Vagina (tissue), 2 donors: ENCODE measurements at places on chromosomes 11 and 22.

DNA sequence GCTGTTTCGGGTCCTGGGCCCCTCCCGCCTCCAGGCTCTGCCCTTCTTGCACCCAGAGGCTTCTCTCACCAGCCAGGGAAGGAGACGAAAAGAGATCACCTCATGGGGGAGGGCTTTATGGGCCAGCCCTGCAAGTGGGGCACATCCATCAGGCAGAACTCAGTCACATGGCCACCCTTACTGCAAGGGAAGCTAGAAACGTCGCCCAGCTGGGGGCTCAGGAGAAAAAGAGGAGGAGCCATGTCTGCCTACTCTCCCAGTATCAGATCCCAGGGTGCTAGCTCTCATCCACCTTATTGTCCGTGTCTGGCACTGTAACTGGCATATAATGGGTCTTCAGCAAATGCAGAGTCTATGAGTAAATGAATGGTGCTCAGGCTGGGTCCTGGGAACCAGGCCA, 24.2 kb downstream of the MFNG start:
- H3K36me3 ChIP-seq, result no peaks in the 10 kb centered on the region
- no peak overlapping the region for H3K4me3 ChIP-seq
- H3K27ac ChIP-seq, result no peak overlapping the region
- peaks cover 4% of the 10 kb centered on the region for H3K27me3 ChIP-seq
- H3K4me1 ChIP-seq, result no peaks in the 10 kb centered on the region

DNA sequence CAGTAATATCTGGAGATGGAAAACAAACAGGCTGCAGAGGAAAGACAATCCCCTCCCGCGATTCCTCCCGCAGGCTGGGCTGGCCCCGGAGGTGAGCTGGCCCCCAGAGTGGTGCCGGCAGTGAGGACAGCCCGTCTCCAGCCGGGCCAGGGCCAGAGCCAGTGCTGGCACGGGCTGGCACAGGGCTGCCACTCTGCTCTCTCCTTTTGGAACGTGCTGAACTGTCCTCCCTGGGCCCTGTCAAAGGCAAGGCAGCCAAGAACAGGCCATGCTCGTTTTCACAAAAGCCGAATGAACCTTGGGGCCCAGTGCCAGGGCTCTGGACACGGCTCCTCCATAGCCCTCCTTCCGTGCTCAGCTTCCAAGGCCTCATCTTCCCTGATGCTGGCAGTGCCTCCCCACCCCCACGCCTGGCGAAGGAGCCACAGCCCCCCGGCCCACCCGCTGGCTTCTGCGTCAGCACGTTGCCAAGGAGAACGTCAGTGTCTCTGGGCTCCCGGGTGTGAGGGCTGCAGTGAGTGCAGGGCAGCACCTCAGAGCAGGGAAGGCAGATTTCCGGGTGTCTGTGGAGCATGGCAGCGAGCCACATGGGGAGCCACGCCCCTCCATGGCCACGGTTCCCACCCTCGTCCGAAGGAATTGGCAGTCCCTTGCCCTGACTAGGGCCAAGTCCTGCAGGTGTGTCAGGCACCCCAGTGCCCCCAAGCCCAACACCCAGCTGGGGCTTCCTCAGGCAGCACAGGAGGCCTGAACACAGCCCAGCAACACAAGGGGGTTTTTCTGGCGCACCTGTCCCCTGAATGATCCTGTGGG, 28.6 kb downstream of the GNAZ start:
- H3K4me3 ChIP-seq, result peak overlapping the region; percentile 18
- peak overlapping the region; percentile 51 for H3K27ac ChIP-seq
- peaks cover 20% of the 10 kb centered on the region for H3K4me1 ChIP-seq
- no peaks in the 10 kb centered on the region for H3K36me3 ChIP-seq
- H3K27me3 ChIP-seq, result no peaks in the 10 kb centered on the region

GRCh38 chr11:11661326-11662040, 39.7 kb upstream of the GALNT18 start:
- H3K36me3 ChIP-seq, result no peaks in the 10 kb centered on the region
- H3K27me3 ChIP-seq, result no peaks in the 10 kb centered on the region
- no peak overlapping the region for H3K27ac ChIP-seq
- DNase-seq, result no peak

DNA sequence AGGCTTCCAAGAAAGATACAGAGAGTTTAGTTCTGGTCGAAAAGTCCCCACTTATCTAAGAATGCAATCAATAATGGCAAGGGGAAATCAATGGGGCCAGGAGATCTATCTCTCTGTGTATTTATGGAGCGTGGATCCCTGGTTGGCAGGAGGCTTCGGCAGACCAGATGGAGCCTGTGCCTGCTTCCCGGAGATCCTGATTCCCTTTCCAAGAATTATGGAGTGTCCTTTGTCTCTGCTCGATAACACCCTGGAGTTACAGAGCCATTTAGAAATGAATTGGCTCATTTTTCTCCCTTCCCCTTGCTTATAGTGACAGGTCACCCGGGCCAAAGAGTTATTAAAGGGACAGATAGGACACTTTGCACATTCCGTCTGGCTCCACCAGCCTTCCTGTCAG, 92.4 kb downstream of the ISX start:
- no peak overlapping the region for H3K27ac ChIP-seq
- no peaks in the 10 kb centered on the region for H3K27me3 ChIP-seq
- no peak for DNase-seq
- no peaks in the 10 kb centered on the region for H3K36me3 ChIP-seq
- H3K4me3 ChIP-seq, result no peak overlapping the region

GRCh38 chr11:60589611-60590010, 74.4 kb downstream of the MS4A13 start:
- no peak overlapping the region for H3K4me3 ChIP-seq
- no peak for DNase-seq
- no peaks in the 10 kb centered on the region for H3K36me3 ChIP-seq
- H3K27me3 ChIP-seq, result no peaks in the 10 kb centered on the region
- no peak overlapping the region for H3K27ac ChIP-seq

GRCh38 chr11:39810358-39810757, 1649.1 kb downstream of the LRRC4C start:
- H3K27me3 ChIP-seq, result no peaks in the 10 kb centered on the region
- DNase-seq, result no peak
- H3K4me1 ChIP-seq, result no peaks in the 10 kb centered on the region
- H3K27ac ChIP-seq, result no peak overlapping the region

DNA sequence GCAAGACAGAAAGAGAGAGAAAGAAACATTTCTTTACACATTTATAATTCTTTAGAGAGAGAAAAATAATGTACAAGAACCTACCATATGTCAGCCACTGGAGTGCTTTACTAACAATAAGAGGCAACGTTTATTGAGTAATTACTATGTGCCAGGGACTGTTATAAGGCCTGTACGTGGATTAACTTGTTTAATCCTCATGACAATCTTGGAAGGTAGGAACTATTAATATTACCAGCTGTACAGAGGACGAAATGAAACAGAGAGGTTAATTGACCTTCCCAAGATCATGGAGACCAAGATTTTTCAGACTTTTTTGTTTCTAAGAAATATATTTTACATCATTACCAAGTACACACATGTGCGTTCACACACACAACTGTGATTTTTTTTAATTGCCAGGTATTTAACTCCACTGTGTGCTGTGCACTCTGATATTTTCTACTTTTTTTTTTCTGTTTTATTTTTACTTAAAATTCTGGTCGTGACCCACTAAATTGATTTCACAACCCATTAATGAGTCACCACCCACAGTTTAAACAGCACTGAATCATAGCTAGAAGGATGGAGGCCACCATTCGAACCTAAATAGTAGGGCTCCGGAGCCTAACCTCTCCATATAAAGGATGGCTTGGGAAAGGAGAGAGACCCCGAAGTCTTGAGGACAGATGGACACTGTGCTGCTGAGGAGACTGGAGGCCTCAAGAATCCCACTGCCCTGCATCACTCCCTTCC, 21.4 kb downstream of the CREB3L1 start:
- H3K36me3 ChIP-seq, result no peaks in the 10 kb centered on the region
- DNase-seq, result no peak
- peaks cover 47% of the 10 kb centered on the region for H3K4me1 ChIP-seq
- no peak overlapping the region for H3K4me3 ChIP-seq
- peak overlapping the region; percentile 89 for H3K27ac ChIP-seq
- H3K27me3 ChIP-seq, result no peaks in the 10 kb centered on the region
